NCI-H774 (cell line): ENCODE measurements at places on chromosomes 7 and 10.

DNA sequence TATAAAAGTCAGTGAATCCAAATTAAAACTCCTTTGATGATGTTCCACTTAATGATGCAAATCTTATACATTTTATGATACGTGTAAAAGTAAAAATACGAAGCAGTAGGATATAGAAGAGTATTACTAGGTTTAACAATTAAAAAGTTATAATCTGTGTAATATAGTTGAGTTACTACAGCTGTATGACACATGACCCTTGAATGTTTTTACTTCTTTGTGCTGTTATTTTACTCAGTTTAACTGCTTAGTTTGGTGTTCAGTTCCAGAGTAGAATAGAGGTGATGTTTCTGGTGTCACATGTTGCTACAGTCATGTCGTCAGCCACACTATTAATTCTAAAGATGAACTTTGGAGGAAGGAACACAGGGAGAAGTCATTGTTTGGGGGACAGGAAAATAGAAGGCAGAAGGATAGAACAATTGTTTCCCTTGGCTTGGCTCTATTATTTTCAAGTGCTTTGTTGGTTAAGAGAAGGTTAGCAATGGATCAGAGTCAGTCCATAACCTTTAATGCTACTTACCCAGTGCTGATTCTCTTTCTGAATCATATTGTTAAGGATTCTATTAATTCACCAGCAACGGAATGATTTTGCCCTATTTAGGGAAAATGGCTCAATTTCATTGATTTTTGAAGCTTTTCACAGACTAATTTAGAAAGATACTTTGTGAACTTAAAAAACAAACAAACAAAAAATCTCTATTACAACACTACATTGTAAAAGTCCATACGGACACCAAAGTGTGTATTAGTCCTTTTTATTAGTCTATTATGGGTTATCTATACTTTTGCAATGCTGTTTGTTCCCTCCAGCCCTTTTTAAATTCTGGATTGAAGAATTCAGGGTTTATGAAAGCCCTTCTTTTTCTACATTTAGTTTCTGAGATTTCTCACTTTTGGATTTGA, 73.4 kb downstream of the CPED1 start:
- DNase-seq: no peak

- DNase-seq: no peak
Measured at GRCh38 chr10:129764011-129764900, 199.8 kb downstream of the EBF3 start.

DNA sequence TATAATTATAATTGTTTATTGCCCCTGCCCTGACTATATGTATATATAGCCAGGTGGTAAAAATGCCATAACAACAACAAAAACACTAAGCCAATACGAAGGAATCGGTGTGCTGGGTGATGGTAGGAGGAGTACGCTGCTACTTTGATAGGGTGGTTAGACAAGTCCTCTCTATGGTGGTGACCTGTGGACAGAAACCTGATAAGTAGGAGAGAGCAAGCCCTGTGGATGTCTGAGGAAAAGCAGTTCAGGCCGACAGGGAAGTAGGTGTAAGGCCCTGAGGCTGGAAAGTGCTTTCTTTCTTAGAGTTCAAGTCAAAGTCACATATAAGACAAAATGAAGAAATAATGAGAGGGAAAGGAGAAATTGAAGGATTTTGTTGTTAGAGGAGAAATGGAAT, 823.8 kb upstream of the CELF2 start:
- DNase-seq: no peak

DNA sequence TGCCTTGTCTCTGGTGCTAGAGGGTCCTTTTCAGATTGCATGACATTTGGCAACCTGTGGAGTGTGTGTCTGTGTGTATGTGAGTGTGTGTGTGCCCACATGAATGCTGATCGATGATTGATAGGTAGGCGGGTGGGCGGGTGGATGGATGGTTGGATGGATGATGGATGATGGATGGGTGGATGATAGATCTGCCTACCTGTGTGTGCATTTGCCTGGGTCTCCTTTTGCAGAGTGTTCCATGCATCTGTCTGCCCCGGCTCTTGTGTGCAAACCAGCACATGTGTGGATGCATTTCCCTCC, 99.8 kb downstream of the RGS10 start:
- DNase-seq: no peak

GRCh38 chr10:79116801-79117723, 48.3 kb downstream of the ZMIZ1 start:
- DNase-seq: no peak

DNA sequence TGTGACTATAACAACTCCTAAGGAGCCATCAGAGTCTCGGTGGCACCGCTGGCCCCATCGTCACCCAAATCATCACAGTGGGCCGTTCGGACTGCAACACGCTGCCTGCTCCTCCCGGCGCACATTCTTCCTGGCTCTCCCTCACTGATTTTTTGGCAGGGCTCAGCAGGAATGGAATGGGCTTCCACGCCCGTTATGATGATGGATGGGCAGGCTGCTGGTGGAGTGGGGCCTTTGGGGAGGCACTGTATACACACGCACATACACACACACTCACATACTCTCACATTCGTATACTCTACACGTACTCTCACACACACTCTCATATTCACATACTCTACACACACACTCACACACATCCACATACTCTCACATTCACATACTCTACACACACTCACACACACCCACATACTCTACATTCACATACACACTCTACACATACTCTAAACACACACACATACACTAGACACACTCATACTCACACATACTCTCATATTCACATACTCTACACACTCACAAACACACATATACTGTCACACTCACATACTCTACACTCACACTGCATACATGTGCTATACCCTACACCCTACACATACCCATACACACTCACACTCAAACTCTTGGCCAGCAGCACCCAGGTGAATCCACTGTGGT, 99.8 kb downstream of the KCNMA1 start:
- DNase-seq: no peak

GRCh38 chr10:79376078-79376628, 28.9 kb downstream of the PPIF start:
- DNase-seq: no peak

DNA sequence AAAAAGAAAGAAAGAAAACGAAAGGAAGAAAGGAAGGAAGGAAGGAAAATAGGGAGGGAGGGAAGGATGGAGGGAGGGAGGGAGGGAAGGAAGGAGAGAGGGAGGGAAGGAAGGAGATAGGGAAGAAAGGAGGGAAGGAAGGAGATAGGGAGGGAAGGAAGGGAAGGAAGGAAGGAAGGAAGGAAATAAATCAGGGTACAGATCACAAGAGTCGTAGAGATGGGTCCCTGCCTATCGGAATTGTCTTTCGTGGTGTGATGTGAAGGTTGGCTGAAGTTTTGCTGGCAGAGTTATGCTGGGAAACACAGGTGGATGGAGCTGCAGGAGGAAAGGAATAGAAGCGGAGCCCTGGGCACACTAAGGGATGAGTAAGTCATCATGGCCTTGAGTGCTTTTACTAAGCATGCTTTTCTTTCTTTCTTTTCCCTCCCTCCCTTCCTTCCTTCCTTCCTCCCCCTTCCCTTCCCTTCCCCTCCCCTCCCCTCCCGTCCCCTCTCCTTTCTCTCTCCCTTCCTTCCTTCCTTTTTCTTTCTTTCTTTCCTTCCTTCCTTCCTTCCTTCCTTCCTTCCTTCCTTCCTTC, 11.9 kb upstream of the TPST1 start:
- no peak for DNase-seq

- DNase-seq: no peak
Measured at GRCh38 chr7:138431517-138431916, 28.5 kb upstream of the TRIM24 start.

- DNase-seq: no peak
Measured at GRCh38 chr7:156608173-156608478, 32.4 kb upstream of the RNF32 start.

DNA sequence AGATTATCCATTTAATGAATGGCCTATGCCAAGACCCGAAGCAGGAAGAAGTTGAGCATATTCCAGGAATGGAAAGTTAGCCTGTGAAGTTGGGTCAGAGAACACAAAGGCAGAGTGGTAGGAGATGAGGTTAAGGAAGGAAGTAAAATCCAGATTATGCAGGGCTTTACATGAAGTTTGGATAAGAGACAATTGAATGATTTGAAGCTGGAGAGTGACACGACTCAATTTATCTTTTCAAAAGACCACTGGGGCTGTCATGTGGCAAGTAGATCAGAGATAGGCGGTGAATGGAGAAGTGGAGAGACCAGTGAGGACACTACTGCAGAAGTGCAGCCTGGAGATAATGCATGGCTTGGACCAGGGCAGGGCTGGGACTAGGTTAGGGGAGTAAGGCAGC, 7.2 kb upstream of the CNOT4 start:
- no peak for DNase-seq

DNA sequence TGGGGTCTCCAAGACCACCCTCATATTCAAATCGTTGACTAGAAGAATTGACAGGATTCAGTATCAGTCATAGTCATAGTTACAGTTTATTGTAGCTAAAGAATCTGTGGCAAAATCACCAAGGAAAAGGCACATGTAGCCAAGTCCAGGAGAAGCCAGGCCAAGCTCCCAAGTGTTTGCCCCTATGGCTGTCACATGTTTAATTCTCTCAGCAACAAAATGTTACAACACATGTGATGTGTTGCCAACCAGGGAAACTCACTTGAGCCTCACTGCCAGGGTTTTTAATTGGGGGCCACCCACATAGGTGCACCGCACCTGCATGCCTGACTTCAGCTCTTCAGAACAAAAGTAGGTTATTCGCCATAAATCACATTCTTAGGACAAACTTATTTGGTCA, 1030.9 kb upstream of the CELF2 start:
- no peak for DNase-seq

DNA sequence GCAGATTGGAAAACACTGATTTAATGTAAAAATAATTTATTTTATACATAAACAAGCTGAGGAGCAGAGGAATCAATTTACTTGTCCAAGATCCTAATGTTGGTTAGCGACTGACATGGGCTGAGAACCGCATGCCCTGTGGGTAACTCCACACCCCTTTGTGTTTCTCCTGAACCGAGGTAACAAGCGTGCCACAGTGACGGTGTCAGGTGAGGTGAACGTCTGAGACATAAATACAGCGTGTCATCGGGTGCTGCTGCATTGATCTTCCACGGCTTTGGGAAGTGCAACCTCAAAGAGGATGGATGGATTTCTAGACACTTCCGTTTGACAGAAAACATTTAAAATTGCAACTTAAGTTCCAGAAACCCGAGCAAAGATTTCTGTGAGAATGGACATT, 386.8 kb upstream of the ADARB2 start:
- DNase-seq: no peak

GRCh38 chr7:107085180-107085579, 40.7 kb downstream of the PRKAR2B start:
- DNase-seq: no peak

- no peak for DNase-seq
Measured at GRCh38 chr10:66999762-67000545, 74.1 kb downstream of the LRRTM3 start.

DNA sequence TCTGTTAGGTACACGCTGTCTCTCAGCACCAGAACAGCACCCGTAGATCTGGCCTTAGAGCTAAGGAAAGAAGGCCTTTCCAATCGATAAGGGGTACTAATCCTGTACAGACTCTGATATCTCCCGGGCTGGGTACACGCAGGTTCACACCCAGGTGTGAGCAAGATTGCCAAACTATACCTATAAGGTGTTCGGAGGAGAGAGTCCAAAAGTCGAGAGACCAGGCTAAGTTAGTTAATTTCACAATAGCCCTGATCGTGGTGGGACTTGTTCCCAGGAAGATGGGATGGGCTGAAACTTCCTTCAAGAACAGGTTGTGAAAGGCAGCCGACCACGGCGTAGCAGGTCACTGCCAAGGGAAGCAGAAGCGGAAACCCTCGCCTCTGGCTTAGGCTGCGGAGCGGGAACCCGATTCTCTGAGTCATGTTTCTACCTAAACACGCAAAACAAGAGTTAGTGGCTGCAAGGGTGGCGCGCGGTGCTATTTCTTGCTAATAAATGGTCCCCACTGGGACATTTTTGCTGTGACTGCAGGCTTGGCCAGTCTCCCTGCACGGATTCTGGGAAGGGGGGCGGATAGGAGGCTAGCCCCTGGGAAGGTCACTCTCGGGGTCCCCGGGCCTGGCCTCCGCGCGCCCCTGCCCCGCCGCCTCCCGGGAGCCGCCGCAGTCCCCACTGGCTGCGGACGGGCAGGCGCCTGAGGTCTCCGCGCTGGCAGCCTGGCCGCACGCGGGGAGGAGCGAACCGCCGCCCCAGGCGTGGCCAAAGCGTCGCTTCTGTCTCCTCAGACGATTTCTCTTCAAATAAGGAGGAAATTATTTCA, 75.4 kb upstream of the PDSS1 start:
- no peak for DNase-seq

DNA sequence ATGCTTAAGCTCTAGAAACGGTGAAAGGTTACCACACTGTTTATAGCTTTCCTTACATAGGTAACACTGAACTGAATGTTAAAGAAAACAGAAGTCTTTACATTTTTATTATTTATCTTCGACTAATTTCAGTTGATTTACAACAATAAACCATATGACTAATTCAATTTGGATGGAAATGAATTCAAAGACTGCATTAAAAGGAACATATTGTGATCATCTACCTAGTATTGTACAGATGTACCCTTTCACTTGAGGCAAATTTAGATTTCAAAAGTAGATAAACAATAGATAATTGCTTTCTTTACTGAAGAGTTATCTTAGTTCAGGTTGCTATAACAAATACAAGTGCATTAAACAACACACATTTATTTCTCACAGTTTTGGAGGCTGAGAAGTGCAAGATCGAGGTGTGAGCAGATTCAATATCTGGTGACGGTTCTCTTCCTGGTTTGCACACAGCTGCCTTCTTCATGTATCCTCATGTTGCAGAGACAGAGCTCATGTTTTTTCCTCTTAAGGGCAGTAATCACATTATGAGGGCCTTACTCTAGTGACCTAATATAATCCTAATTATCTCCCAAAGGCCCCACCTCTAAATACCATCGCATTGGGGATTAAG, 15.0 kb upstream of the ARMC3 start:
- DNase-seq: no peak

DNA sequence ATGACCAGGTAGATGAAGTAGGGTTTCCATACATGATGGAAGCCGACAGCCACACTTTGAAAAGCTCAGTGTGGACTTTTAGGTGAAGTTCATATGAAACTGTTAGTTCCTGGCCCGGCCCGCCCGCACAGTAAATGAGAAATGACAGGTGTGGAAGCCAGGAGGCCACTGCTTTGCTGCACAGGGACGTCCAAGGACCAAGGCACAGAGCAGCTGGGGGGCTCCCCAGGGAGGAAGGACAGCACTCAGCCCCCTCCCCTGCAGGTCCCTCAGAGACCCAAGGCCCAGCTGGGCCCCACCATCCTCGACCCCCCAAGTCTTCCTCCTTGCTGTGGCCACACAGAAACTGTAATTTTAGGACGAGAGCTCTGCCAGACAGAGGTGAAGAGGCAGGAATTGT, 219.2 kb downstream of the PTPRN2 start:
- DNase-seq: no peak
